ENCODE measurements at places on chromosomes 3 and 15.

DNA sequence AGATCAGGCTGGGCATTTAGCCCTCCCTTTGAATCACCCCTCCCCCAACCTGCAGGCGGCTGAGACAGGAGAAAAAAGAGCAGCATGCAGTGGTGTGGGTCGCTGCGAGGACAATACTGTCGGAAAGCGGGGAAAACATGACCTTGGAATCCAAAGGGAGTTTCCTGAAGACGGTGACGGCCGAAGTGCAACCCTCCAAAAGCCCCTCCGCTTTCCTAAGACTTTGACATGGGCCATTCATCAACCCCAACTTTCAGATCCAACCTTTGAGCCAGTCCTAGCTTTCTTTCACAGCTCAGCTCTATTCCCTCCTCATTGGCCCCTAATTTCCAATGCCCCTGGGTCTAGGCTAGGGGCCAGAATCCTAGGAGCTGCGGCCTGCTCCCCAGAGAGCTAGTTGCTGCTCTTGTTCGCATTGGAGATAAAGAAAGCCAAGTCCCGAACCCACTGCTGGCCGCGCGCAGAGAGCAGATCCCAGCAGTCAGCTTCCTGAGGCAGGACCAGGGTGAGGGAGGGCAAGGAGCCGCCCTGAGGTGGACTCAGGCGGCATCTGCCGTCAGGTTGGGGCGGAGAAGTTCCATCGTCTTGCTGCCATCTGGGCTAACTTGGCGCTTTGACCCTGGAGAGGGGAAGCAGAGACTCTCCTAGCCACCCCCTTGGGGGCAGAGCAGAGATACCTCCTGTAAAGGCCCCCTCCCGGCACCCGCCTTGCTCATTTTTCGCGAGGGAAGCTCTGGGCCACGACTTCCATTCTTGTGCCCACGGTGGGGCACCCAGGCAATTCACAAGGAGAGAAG, 914 bp downstream of the ZIC4 start:
- DNase-seq, result peak; percentile 44

GRCh38 chr3:157418104-157418503, 18.5 kb upstream of the PTX3 start:
- no peak for DNase-seq

- no peak for DNase-seq
These were observed 36.0 kb downstream of the NR2F2 start for GRCh38 chr15:96366526-96366877.

DNA sequence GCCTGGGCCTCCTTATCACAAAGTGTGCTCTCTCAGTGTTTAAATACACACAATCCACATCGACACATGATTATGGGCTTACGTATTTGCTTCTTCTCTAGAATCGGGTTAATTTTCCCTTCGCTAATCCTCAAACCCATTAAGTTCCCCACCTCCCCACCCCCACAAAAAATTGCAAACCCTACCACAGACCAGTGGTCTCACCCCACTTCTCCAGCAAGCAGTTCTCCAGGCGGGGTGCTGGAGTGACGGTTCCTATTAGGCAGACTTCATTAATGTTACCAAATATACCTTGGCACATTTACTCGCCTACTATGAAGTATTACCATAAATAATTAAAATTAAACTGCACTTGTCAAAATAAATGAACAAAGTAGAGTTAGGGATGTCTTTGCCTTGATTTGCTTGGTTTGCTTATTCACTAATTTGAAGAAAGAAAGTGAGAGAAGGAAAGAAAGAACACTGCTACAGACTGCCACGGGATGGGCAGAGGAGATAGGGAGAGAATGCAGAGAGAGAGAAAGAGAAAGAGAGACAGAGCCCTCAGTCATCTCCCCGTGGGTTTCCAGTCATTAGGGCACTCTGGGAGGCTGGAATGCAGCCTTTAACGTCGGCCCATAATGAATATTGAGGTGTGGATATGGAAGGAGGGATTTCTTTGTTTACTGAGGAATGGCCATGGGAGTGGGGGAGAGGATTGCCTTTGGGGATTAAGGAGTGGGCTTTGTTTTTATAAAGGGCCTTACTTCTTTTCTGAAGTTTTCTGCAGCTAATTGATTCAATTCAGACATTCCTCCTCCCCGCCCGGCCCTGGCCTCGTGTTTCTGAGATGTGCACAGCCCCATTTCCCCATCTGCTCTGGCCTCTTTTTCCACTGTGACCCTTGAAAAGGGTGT, 39.7 kb upstream of the POLG start:
- no peak for DNase-seq

GRCh38 chr3:184523825-184524615, 37.6 kb upstream of the EPHB3 start:
- DNase-seq, result no peak

- DNase-seq, result no peak
These were observed 10.6 kb downstream of the ARPP19 start for GRCh38 chr15:52558196-52558595.

- DNase-seq, result no peak
These were observed 213.0 kb downstream of the CLSTN2 start for GRCh38 chr3:140147965-140148490.

DNA sequence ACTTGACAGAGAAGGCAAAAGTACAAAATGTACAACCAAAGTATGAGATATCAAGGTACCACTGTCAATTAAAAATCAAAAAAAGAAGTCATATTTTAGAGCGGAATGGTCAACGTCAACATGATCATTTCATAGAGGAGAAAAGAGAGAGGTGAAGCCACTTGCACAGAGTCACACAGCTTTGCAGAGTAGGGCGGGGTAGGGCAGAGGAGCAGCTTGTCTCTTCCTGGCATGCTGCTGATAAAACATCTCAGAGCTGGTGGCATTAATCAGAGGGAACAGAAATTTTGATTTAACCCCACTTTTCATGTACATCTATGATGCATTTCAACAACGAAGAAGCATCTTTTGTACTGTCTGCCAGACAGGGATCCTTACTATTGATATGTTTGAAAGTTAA, 5.2 kb upstream of the IGF1R start:
- no peak for DNase-seq

- DNase-seq, result no peak
These were observed 43.5 kb downstream of the PTH1R start for GRCh38 chr3:46921041-46921440.

DNA sequence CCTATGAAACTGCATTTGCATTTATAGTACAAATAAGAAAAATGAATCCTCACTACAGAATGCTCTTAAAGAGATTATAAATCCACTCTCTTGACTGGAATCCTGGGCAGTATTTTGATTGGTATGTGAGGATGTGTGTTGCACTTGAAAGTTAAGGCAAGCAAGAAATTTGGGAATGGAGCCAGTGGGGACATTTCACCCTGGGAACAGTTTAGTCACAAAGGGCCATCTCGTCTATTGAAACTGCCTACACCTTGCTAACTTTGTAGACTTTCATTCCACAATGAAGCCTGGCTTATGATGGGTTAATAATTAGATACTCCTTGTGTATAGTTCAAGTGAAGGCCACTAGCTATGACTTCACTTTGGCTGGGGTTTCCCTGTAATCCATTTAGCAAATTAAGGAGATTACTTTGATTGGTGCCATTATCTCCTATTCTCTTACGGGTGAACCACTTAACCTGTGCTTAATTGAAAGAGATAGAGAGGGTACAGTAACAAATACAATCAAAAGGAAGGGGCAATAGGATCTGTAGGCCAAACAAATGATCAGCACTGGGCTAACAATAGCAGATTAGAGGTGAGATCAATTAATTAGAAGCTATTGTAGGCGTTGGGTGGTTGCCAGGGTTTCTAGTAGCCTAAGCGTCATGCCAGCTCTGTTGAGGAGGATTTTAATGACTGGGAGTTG, 146.9 kb upstream of the RARB start:
- DNase-seq, result no peak

DNA sequence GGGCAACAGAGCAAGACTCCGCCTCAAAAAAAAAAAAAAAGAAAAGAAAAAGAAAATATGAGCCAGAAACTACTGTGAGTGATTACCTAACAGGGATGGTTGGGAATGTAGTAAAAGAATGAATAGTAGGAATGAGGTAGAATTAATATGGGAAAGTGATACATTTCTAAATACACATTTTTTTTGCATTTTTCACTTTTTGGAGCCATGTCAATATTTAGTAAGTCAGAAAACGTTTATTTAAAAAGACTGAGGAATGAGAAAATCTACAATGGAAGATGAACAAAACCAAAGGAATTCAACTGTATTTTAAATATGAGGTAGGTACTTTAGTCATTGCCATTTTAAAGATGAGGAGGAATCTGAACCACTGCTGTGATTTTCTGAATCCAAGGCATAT, 817.2 kb upstream of the CADM2 start:
- no peak for DNase-seq

GRCh38 chr3:138009476-138010272, at the start of gene CLDN18:
Gene CLDN18 (plus strand): TSS chr3:138010165. CDS start chr3:138010226, 61 bp downstream.
- DNase-seq, result peak; percentile 57

- no peak for DNase-seq
These were observed 9.6 kb downstream of the CMC1 start for GRCh38 chr3:28250999-28251398.

DNA sequence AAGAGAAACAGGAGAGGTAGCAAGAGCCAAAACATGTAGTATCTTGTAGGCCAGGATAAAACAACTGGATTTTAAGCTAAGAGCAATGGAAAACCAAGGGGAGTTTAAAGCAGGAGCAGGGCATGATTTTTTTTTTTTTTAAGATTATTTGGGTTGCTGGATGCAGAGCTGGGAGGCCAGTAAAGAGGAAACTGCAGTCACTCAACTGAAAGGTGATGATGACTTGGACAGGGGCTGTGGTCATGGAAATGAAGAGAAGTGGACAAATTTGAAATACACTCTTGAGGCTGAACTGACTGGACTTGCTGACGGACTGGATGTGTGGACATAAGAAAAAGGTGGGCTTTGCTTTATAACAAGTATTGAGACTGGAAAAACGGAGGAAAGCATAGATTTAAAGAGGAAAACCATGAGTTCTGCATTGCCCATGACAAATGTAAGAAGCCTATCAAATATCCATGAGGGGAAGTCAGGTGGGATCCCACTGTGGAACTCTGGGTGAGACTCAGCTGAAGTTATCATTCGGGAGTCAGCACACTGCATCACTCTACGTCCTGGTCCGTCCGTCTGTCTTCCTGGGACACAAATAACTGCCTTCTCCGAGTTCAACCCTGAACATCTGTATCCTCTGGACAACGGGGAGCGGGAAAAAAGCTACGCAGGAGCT, 688 bp downstream of the XPC start:
- DNase-seq, result no peak

DNA sequence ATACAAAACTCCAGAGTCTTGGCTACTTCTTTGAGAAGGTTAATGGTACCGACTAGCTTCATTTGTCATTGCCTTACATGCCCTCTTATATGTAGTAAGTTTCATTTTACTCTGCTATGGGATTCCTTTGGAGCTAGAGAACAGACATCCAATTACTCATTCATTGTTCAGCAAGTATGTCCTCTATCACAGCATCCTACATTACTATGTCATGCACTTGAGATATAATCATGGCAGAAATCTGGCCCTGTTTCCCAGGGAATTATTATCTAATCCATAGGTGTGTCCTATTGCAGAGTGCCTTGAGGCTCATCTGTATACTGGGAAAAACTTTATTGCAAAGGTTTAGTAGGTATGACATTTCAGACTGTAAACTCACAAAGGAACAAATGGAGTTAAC, 333.1 kb upstream of the NECTIN3 start:
- no peak for DNase-seq

GRCh38 chr15:59104602-59104911, 389 bp upstream of the CCNB2 start:
- DNase-seq, result no peak

DNA sequence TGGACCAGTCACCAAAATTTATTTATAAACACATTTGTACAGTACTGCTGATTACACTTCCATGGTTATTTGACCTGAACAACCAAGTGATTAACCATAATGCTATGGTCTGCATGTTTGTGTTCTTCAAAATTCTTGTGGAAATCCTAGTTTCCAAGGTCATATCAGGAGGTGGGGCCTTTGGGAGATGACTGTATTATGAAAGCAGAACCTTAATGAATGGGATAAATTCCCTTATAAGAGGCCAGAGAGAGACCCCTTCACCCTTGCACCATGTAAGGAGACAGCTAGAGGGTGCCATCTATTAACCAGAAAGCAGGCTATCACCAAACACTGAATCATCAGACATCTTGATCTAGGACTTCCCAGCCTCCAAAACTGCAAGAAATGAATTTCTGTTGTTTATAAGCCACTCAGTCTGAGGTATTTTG, 1.9 kb downstream of the SCAPER start:
- DNase-seq, result no peak

- DNase-seq, result no peak
These were observed 15.9 kb upstream of the UBE3A start for GRCh38 chr15:25454771-25455170.

DNA sequence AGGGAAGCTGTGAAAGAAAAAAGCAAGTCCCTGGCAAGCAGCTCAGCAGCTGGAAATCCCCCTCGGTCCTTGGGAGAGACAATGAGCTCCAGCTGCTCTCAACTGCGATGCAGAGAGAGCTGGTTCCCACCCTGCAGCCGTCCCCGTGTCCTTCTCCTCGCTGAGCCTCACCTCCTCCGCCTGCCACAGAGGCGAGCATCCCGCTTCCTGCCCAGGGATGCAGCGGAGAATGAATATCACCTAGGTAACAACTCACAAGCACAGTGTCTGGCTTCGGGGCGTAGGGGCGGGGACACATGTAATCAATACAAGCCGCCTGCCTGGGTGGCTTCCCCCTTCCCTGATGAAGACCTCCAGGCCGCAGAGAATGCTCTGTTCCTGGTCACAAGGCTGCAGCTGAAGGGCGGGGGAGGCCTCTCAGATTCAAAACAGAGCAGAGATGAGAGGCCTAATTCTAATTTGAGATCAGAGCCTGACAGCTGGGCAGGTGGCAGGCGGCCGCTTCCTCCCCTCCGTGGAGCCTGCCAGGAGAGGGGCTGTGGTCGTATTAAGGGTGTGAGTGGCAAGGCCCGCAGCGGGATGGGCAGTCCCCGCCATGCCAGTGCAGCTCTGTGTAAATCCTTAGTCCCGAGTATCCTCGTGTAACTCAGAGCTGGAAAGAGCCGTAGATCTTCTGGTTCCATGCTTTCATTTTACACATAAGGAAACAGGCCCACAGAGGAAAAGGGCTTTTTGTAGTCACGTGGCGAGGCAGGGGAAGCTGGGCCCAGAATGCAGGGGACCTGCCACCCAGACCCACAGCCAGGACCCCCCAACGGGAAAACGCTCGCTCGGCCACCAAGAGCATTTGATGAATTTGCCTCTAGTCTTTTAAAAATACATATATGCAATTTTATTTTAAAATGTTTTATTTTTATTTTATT, 24.3 kb downstream of the ZDHHC19 start:
- peak; percentile 70 for DNase-seq

DNA sequence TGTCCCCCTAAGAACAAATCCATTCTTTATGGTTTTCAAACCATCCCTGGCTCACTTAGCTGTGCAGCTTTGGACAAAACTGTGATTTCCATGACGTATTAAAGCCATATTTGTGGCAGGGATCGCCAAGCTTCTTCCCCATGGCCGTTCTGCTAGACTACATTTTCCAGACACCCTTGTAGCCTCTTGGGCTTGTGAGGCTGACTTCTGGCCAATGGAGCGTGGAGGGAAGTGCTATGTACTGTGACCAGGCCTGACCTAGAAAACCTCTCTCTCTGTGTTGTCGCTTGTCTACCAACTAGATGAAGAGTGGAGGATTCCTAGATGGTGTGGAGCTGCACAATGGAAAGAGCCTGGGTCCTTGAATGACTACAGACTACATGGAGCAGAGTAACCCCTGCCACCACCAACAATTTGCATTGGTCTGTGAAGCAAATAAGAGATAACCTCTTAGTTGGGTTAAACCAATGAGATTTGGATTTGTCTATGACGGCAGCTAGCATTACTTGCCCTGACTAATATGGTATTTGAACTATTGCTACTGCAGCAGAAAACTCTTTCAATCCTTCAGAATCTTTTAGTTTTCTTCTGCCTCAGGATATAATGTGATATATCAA, 22.1 kb upstream of the MGLL start:
- DNase-seq, result no peak

All from WTC11 (cell line).